ENCODE measurements at places on chromosomes 7 and 10. TPM values are rescaled to one million over a fixed set of nuclear protein-coding genes. Genes with fewer than 3 reads are reported as not detected.

DNA sequence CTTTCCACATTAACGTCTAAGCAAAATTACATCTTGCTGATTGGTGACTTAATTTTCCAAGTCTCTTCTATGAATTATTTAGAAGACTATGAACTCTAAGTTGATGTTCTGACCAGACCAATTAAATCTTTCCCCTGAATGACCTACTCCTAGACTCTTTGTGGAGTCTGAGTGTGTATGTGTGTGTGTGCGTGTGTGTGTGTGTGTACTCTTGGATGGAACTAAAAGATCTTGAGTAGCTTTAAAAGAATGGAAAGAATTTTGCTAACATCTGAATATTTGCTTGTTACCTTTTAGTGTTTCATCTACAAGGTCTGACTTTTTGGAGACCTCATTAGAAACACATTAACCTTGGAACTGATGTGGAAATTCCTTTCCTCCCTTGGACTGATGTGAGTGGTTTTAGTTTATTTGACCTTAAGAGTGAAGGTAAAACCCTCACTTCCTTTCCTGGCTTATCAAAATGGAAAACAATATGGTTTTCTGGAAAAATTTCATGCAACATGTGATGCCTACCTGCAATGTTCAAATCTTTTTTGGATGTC, 257.1 kb downstream of the GATA3 start:
- no peaks in the 10 kb centered on the region for H3K36me3 ChIP-seq
- no peaks in the 10 kb centered on the region for H3K27me3 ChIP-seq
- DNase-seq = no peak
- no peak overlapping the region for H3K27ac ChIP-seq

Gene AEBP1
- not detected for total RNA-seq

DNA sequence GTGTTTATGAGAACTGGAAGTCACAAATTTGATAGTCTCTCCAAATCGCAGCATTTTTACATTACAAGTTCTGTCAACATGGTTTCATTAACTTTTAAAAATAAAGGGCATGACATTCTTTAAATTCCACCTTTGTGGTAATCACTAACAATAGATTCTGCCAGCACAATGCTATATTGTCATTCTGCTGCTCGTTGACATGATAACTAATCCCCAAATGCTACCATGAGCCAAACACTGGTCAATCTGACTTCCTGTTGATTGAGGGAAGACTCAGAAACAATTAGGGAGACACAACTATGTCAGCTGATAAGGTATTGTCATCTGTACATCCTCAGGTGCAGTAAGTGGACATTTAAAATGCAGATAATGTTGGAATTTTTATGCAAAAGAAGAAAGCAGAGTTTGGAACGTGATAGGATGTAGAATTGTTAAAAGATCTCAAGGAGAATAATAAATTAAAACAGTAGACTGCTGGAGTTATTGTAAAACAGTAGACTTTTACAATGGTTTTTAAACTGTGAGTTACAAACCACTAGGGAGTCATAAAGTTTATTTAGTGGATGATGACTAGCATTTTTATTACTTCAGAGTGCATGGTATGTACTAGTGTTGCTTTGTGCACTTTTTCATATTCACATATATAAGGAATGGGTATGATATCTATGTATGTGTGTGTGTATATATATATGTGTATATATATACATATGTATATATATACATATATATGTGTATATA, 126.4 kb upstream of the DKK1 start:
- H3K36me3 ChIP-seq = no peaks in the 10 kb centered on the region
- no peak for DNase-seq
- H3K27me3 ChIP-seq = no peaks in the 10 kb centered on the region
- H3K4me3 ChIP-seq = no peak overlapping the region

DNA sequence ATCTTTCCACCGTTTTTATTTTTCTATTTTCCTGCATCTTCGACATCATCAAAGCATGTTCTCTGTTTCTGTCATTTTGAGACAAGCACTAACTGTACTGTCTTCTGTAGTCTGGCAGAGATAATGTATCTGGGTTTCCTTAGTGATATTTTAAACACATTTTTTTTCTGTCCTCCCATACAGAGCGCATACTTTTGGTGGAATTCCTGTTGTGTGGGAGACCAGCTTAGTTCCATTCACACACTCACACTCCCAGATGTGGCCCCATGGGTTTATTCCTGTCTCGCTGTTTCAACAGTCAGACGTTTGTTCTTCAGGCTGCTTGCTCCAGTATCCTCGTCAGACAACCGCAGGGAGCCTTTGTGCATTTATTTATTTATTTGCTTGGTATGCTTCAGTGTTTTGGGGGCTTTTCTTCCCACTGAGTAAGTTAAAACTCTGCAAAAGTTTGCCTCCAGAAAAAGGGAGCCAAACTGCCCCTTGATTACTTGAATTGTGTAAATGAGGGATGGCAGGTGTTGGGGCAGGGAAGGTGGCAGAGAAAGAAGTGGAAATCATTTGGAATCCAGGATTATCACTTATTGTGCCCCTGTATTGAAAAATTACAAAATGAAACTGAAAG, 456.8 kb upstream of the KLF6 start:
- no peak overlapping the region for H3K27ac ChIP-seq
- no peaks in the 10 kb centered on the region for H3K36me3 ChIP-seq
- no peaks in the 10 kb centered on the region for H3K27me3 ChIP-seq
- no peaks in the 10 kb centered on the region for H3K4me1 ChIP-seq
- no peak overlapping the region for H3K4me3 ChIP-seq
- DNase-seq = no peak

- no peaks in the 10 kb centered on the region for H3K27me3 ChIP-seq
- H3K4me3 ChIP-seq = no peak overlapping the region
- H3K36me3 ChIP-seq = no peaks in the 10 kb centered on the region
- H3K4me1 ChIP-seq = no peaks in the 10 kb centered on the region
- H3K27ac ChIP-seq = no peak overlapping the region
Measured at GRCh38 chr7:114622221-114622620, 207.6 kb downstream of the FOXP2 start.

DNA sequence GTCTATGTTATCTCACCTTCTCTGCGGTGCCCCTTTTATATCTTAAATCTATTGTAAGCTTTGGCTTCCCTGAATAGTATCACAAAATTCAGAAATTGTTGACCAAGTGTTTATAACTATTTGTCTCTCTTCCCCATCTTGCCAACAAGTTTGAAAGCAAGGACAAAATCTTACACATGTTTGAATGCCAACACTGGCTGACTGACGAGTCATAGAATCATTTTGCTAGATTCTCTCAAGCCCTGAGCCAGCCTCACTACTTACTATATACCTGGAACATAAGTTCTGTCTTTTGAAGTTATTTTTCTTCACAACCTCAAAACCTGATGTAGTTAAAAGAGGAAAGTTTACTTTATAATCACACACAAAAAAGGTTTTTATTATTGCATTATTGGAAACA, 700.7 kb downstream of the PHTF2 start:
- DNase-seq = no peak
- no peaks in the 10 kb centered on the region for H3K27me3 ChIP-seq
- no peak overlapping the region for H3K27ac ChIP-seq
- H3K4me1 ChIP-seq = no peaks in the 10 kb centered on the region
- no peak overlapping the region for H3K4me3 ChIP-seq
- H3K36me3 ChIP-seq = no peaks in the 10 kb centered on the region

DNA sequence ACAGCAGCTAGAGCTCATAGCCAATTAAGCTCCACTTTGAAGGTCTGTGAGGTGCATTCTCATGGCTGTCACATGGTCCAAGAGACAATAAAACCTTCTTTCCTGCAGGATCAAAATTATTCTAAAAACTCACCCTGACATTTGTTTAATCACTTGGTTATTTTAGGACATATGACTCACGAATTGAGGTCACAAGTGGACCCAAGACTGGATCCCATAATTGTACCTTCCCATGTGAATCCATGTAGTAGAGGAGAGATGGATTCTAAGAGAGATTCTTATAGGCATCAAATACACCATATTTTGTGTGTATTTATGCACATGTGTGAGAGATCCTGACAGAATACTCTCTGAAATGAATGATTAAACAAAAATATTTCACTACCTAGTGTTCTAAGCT, 18.1 kb downstream of the POLR1F start:
- H3K4me1 ChIP-seq = no peaks in the 10 kb centered on the region
- DNase-seq = no peak
- no peak overlapping the region for H3K27ac ChIP-seq

Gene ABCB1
- total RNA-seq = 25.9 TPM

GRCh38 chr10:3807928-3808496, 23.0 kb upstream of the KLF6 start:
- no peak for DNase-seq
- H3K27me3 ChIP-seq = no peaks in the 10 kb centered on the region
- H3K27ac ChIP-seq = no peak overlapping the region
- no peaks in the 10 kb centered on the region for H3K36me3 ChIP-seq

- no peaks in the 10 kb centered on the region for H3K4me1 ChIP-seq
- no peaks in the 10 kb centered on the region for H3K36me3 ChIP-seq
- H3K27me3 ChIP-seq = no peaks in the 10 kb centered on the region
- no peak overlapping the region for H3K27ac ChIP-seq
- no peak for DNase-seq
Measured at GRCh38 chr10:83023662-83024061, 1115.6 kb upstream of the GHITM start.

Gene SH2D4B
- not detected for total RNA-seq

- 0 out of 3 replicates have a peak, but pooled peaks cover 4% of the 10 kb centered on the region for H3K27me3 ChIP-seq
- no peaks in the 10 kb centered on the region for H3K4me1 ChIP-seq
- no peak for DNase-seq
- no peak overlapping the region for H3K27ac ChIP-seq
Measured at GRCh38 chr7:41921453-41921981, 218.6 kb upstream of the INHBA start.

DNA sequence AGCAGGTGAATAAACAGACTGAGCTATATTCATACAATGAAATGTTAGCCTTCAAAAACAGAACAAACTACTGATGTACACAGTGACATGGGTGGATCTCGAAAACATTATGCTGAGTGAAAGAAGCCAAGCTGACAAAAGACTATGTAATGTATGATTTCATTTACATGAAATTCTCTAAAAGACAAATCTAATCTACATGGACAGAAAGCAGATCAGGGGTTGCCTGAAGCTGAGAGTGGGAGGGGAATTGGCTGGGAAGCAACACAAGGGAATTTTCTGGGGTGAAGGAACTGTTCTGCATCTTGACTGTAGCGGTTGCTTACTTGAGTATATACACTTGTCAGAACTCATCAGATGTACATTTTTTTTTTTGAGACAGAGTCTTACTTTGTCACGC, 121.7 kb upstream of the SVIL start:
- no peaks in the 10 kb centered on the region for H3K27me3 ChIP-seq
- no peaks in the 10 kb centered on the region for H3K36me3 ChIP-seq
- H3K4me3 ChIP-seq = no peak overlapping the region

DNA sequence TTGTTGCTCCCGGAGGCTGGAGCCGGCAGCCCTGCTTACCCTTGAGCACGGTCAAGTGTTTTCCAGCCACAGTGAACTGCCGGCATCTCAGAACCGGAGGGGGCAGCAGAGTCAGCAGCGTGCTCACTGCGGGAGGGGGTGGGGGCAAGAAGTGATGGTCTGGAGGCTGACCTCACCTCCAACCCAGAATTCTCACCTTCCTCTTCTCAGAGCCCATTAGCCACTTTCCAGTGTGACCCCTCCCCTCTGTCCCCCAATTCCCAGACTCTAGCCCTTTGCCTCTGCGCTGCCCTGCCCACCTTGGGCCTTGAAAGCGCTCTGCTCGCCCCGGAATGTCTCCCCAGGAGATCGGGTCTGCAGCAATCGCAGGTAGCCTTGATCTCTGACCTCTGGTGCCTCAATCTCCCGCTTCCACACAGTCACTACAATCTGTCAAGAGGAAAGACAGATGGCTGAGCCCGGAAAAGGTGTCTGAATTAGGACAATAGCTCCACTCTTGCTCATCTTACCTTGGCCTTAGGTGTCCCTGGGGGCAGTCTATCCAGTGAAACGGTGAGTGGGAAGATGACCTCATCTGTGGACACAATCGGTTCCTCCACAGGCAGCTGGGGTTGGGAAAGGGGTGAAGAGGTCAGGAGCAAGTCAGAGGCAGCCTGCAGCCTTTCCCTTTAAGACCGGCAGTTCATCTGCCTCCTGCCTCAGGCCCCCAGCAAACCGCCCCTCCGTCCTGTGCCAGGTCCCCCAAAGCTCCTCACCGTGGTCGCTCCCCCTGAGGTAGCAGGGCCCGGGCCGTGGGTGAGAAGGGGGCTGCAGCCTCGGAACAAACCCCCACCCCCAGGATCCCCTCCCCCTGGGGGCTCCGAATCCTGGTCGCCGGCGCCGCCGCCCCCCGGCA, 942 bp downstream of the TRAPPC14 start:
- H3K27me3 ChIP-seq = no peaks in the 10 kb centered on the region
- peaks cover 56% of the 10 kb centered on the region for H3K4me1 ChIP-seq
- H3K36me3 ChIP-seq = peaks cover 6% of the 10 kb centered on the region
- DNase-seq = peak; percentile 85
- H3K27ac ChIP-seq = peak overlapping the region; percentile 80

DNA sequence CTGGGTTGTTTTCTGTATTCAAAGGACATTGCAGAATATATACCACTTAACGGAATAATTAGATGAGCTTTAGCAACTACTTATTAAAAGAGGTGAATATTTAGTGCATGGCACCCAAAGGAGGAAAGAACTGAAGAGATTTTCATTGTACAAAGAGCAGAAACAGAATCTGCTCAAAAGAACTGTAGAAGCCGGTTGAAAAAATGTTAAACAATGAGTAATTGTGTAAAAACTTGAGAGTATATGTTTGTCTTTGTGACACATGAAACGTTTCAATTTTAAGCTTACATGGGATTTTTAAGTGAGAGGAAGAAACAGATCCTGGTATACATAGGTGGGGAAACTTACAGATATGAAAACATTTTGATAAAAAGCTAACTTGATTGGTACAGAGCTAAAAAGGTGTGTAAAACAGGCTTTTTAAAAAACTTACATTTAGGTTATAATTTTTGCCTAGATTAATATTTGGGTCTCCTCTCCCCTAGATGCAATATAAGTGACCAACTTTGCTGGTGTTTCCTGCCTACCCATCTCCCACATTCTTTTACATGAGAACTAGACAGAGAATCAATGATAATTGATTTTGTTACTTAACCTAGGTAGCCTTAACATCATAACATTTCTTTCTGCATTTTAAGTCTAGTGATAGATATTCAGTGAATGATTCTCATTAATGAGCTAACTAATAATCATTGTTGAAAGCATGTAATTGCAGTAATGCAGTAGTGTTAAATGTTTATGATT, 6.8 kb downstream of the ARL5B start:
- H3K27me3 ChIP-seq = no peaks in the 10 kb centered on the region
- H3K27ac ChIP-seq = peak overlapping the region; percentile 25
- H3K4me1 ChIP-seq = peaks cover 64% of the 10 kb centered on the region
- no peak overlapping the region for H3K4me3 ChIP-seq
- DNase-seq = peak; percentile 60
- H3K36me3 ChIP-seq = peaks cover 13% of the 10 kb centered on the region

DNA sequence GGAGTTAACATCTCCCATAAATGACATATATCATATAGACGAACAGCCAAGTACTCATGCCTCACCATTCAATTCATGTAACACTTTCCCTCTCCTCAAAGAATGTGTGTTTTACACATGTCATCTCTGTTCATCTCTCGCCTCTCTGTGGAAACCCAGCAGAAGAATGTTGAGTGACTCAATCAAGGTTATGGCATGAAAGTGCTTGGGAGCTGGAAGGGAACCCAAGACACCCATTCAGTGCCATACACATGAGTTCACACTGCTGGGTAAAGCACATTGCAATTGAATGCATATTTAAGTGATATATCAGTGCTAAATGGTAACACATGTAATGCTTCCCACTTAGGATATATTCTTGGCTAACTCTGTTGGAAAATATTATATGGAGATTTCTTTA, 322.9 kb downstream of the PTEN start:
- no peaks in the 10 kb centered on the region for H3K27me3 ChIP-seq
- H3K27ac ChIP-seq = no peak overlapping the region

GRCh38 chr10:98446151-98446660, 529 bp downstream of the HPS1 start:
- H3K27ac ChIP-seq = peak overlapping the region; percentile 72
- no peaks in the 10 kb centered on the region for H3K27me3 ChIP-seq
- DNase-seq = no peak
- H3K4me3 ChIP-seq = peak overlapping the region; percentile 80
- peaks cover 24% of the 10 kb centered on the region for H3K4me1 ChIP-seq
